T-helper 9 cell (primary cell): ENCODE measurements at places on chromosomes 6 and 20.

- DNase-seq = no peak
Observed at GRCh38 chr6:21182589-21182988, 411.0 kb upstream of the SOX4 start.

DNA sequence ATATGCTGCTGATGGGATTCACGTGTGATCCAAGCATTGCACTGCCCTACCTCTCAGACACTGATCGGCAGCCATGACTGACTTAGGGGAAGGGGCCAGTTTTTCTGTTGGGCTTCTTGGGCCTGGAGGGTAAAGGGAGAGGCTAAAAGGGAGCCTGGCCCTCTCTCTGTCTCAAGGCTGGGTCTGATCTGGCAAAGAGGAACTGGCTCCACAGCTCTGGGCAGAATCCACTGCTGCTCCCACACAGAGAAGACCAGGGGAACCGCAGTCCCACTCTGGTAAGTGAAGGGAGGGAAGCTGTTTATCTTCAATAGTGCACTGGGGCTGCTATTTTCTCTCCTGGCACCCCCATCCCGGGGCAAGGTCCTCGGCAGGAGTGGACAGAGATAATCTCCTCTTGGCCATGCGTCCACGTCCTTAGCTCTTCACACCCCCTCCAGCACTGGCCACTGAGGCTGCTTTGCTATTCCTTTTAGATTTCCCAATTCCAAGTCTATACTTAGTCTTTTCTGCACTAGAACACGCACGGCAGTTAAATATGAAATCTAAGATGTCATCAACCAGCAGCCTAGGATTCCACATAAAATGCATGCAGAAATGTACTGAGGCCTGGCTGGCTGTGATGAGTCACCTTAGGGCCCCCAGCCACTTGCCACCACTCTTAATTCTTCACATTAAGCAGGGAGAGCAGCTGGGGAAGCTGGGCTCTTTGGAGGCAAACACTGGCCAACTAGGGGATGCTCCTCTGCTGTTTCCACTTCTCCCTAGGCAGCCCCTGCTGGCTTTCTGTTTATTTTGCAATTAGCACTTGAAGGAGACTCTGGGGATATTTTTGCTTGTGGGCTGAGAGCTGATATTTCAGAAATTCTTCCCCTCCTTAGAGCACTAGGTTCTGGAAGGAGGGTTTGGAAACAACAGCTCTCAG, 87.8 kb upstream of the ARMC2 start:
- DNase-seq = no peak

DNA sequence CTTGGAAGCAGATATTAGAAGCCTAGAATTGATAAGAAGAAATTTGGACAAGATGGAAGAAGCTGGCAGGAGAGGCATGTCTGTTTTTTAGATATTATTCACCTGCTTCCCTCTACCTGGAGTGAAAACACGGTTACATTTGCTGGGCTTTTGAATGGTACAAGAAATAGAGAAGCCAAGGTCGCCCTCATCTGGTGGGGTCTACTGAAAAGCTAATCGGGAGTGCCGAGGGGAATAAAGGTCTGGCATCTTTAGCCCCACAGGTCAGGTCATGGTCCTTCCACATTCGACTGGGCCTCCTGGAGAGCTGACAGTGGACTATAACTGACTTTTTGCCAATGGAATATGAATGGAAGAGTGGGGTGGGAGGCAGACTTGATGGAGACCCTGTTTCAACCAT, 4.6 kb upstream of the C2 start:
- DNase-seq = no peak

DNA sequence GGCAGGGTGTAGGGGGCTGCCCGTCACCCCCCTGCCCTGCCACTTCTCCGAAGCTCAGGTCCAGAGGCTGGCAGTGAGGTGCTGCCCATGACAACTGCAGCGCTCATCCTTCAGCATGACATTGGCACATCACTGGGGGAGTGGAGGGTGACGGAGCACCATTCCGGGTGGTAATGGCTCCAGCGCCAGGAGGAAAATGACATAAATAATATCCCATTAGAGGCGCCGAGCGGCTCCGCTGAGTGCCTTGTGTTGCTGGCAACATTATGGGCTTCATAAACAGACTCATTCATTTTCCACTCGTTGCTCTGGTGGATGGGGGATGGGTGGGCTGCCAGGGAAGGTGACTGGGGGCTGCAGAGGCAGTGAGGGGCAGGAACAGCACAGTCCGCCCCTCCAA, 56.9 kb upstream of the CTNNBL1 start:
- no peak for DNase-seq

DNA sequence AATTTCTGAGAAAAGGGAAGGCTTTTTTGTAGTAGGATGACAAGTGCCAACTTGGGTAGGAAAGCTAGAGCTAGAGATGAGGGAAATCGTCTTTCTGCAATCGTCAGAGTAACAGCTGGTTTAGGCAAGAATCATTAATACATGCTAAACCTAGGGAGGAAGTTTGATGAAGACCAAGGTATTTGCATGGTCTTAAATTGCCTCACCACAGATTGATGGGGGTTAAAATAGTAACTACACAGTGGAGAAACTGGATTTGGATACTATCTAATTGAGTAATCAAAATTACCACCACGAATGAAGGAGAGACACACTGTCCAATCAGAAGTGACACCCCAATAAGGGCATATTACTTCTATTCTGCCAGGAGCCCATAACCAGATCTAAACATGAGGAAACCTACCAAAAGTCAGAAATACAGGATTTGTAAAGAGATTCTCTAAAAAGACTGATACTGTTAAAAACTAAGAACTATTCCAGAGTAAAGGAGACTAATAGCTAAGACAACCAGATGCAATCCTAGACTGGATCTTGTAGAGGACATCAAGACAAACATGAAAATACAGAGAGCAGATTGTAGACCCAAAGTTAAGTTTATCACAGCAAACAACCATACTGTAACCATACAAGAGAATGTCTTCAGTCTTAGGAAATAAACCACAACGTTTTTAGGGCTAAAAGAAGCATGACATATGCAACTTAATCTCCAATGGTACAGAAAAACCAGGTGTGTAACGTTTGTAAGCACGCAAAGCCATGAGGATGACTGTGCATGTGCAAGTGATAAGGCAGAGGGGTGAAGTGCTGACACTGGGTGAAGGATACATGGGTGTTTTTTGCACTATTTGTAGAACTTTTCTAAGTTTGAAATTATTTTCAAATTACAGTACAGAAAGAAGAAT, 21.8 kb downstream of the SNX5 start:
- DNase-seq = no peak

GRCh38 chr6:136736281-136736960, 55.9 kb downstream of the MAP3K5 start:
- no peak for DNase-seq

GRCh38 chr20:23995905-23996666, 7.5 kb upstream of the GGTLC1 start:
- peak; percentile 61 for DNase-seq

- no peak for DNase-seq
Observed at GRCh38 chr6:113664909-113665308, 192.2 kb upstream of the MARCKS start.

- no peak for DNase-seq
Observed at GRCh38 chr6:95249175-95249574, 328.2 kb upstream of the MANEA start.

- DNase-seq = no peak
Observed at GRCh38 chr6:33323623-33323948, 6.0 kb upstream of the ZBTB22 start.

DNA sequence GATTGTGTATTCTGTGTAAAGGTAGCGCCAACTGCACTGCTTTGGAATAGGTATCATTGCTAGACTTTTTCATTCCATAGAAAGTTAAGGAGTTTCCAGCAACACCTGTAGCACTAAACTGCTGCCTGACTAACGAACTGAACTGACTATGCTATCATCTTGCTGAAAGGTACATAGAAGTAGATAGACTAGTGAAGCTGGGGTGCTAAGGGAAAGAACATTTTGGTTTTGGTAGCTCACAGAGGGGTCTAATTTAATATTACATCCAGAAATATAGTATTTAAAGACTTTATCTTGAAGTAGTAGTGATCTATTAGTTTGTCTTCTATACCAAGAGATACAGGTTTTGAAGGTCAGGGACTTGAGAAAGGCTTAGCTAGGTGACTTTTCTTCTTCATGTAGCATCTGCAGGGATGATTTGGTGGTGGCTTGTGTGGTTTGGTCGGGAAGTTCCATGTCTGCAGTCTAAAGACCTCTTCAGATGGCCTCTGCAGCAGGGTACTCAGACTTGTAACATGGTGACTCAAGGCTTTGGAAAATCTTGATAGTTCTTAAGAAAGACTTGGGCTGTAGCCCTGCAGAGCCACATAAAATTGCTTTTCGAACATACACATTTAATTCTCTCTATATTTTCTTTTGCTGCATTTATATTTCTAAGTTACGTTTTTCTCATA, 10.2 kb downstream of the SENP6 start:
- DNase-seq = no peak

DNA sequence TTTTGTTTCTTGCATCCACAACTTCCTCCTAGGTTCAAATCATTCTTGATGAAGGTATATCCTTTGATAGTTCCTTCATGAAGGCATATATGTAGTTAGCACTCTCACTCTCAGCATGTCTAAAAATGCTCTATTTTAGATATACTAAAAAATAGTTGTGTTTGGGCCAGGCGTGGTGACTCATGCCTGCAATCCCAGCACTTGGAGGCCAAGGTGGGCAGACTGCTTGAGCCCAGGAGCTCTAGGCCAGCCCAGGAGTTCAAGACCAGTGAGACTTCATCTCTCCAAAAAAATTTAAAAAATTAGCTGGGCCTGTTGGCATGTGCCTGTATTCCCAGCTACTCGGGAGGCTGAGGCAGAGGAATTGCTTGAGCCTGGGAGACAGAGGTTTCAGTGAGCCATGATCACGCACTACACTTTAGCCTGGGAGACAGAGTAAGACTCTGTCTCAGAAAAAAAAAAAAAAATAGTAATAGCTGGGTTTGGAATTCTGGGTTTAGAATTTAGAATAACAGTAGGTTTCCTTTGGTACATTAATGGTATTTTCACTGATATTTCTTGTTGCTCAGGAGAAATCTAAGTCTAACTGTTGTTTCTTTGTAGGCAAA, 7.0 kb downstream of the SERAC1 start:
- DNase-seq = no peak

DNA sequence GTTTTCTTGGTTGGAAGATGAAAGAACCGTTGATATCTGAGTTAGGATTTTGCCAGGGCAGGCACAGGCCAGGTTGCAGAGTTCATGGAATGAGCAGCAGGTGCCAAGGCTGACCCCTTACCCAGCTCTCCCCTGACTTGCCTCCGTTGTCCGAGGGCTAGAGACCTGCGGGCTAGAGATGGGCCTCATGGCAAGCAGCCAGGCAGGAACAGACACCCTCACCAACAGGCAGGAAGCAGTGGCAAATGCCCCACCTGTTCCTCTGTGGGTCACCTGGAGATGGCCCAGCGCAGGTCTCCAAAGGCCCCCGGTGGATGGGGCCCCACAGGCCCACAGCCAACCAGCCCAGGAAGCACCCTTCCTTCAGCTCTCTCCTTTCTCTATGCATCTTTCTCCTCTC, 186.7 kb upstream of the PMEPA1 start:
- DNase-seq = no peak

DNA sequence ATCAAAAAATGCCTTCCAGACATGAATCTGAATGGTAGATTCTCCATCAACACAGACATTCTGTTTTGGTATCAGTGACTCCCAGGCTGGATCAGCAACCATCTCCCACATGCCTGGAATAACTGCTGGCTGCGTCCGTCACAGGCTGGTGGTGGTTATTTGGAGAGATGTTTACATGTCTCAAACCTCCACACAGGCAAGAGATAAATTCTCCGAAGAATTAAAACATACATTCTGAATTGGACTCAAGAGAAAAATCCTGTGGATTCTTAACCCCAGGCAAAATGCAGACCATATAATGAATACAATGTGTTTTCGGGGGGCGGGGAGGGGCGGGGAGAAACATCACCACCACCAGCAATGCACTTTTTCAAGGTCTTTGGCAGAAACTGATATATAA, 108.2 kb downstream of the THBS2 start:
- DNase-seq = no peak

DNA sequence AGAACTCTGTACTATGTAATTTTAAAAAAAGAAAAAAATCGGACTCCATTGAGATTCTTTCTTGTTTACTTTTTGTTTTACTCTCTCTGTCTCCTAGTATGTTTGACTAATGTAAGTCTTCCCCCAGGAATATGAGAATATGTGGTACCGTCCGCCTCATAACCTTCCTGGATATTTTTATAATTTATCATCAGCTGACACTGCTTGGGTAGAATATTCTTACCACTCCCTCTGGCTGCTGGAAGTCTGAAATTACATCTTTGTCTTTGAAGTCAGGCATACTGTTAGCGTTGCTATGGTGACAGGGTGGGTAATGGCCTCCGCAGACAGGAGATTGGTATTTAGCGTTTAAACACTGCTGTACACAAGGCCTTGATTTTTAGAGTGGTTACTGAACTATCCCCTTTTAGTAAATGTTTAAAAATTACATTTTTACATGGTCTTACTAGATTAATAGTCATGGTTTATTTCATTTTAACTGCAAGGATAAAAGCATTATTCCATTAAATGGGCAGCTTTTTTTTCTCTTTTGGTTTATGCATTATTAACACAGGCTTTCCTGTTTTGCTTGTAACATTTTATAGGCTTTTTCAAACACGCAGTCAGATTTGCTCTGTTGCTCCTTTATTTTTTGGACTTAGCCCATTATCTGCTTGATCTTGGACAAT, 176.4 kb downstream of the ARID1B start:
- DNase-seq = no peak

DNA sequence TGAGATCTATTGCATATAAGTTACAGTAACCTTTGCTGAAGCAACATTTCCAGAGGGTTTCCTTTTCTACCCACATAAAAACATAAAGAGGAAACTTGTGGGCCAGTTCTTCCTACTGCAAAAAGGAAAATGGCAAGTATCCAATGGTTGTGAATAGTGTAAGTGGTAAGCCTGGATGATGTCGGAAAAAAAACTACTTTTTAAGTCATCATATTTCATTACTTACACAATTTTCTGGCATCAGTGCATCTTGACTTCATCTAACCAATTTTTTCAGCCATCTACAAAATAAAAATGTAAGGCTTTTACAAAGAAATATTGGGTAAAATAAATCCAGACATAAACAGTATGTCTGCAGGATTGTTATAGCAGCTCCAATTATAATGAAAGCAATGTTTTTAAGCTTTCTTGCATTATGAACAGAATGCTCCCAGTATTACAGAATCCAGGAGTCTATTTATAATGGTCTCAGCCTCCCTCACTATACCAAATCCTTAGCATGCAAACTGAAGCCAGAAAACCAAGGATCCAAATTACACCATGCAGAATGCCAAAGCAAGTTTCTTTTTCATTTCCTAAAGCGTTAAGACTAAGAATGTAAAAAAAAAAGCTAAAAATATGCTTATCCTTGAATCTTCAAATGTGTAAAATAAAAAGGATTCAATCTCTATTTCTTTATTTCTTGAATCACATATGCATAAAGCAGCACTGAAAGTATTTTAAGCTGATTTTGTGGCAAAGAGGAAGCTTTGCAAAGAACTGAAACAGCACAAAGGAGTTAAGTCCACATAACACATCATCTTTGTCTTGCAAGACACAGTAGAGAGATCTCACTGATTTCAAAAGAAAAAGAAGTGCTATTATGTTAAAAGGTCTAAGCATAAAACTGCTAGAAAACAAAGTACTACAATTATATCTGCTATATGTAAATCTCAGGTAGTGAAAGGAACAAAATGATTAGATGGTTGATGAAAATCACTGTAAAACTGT, 126.8 kb upstream of the HMGCLL1 start:
- DNase-seq = no peak
